Stimulated activated CD8-positive, alpha-beta memory T cell treated with anti-CD3 and anti-CD28 coated beads, Interleukin-4, amount 100 ng/mL, for 4 hours (primary cell): ENCODE measurements at places on chromosomes 1 and 21.

DNA sequence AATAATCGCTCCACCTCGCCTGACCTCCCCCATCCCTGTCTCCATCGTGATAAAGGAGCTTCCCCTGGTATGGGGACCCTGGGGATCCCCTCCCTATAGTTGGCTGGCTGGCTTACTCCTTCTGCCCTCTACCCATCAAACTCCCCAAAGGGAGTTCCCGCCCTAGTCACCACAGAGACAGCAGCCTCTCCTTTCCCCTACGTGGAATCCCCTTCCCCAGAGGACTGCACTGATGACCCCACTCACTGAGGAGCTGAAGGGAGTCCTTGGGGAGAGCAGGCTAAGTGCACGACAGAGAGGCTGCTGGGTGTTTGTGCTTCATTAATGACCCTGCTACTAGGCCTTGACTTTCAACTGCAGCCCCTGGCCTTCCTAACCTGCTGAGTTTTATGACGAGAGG lies 1.9 kb downstream of the CADM3 start:
- DNase-seq = no peak

DNA sequence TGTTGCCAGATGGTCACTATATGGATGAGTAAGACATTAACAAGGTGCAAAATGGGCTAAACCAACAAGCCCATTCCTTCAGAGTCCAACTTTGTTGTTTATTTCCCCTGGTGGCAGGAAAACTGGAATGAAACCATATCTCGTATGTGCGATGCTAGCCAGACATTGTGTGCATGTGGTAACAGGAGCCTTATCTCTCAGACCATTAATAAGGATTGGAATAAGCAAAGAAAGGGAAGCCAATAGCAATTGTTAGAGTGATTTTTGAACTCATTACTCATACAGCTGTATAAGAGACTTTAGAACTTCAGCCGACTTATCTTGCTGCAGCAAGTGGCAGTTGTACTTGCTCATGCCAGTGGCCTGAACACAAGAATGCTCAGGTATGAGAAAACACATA lies 30.0 kb upstream of the HMCN1 start:
- DNase-seq = no peak

DNA sequence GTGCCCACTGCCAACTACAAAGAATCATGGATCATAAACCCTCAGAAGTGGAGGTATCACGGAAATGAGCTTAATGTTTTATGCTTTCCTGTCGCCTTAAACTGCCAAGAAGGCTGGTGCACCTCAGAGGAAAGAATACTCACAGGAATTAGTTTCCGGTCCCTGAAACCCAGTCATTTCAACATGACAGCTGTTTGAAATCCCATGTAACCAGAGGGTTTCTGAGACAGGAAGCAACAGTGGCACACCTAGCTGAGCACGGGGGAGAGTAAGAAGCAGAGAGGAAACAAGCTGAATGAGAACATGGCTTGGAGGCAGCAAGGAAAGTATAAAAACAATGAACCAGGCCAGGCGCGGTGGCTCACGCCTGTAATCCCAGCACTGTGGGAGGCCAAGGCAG lies 3.9 kb downstream of the JAK1 start:
- DNase-seq = no peak

GRCh38 chr1:57281324-57281723 lies 142.5 kb downstream of the DAB1 start:
- no peak for DNase-seq

DNA sequence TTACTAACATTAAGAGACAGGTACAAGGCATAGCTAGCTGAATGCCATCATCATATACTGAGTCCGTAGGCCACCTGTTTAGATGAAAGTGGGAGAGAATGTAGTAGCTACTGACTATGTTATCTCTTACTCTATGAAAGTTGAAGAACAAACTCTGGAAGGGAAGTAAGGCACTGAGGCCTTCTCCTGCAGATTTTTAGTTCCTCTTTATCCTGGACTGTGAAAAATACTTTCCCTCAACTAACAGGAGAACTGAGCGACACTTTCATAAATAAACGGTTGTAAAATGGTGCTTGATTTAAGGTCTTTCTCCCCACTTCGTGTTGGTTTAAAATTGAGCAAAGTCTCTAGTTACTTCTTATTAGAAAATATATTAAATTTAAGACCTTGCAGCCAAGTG lies 101.9 kb downstream of the FNBP1L start:
- no peak for DNase-seq

- peak; percentile 35 for DNase-seq
These were observed at the start of gene KIF17 for GRCh38 chr1:20717452-20718342. TSS of gene KIF17 (minus strand) at chr1:20718007. CDS start at chr1:20717706, 301 bp downstream.

- no peak for DNase-seq
These were observed 233.1 kb upstream of the CSF3R start for GRCh38 chr1:36715797-36716196.

DNA sequence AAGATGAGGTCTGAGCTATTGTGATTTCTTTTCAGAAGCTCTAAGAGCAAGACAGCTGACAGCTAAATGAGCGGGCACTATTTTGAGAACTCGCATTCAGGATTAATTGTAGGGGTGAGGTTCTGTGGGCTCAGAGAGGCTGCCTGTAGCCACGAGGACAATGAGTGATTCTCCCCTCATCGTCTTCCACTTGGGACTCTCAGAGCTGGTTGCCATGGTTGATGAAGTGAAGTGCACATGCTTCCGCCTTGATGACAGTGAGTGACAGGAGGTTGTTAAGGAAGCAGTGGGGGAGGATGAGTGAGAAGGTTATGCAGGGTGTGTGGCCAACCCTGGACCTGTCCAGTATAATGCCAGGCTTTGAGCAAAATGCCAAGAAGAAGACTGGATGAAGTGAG lies 341.7 kb downstream of the PCP4 start:
- DNase-seq = no peak

GRCh38 chr1:155979597-155980343 lies 1.4 kb upstream of the ARHGEF2 start:
- no peak for DNase-seq

DNA sequence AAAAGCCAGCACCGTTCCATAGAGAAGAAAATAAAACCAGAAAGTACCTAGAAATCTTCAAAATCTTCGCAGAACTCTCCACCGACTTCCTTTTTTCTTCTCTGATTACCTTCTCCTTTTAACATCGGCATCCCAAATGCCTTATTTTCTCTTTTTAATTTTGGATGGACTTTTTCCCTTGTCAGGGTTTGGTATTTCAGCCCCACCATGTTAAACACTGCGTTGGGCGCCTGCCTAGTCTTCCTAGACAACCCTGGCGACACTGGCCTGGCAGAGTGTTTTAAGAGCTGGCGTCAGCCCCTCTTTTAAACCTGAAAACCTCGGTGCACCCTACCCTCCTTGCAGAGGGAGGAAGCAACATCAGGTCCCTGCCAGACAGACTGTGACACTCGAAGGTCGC lies 66.0 kb upstream of the EFHD2 start:
- DNase-seq = no peak

DNA sequence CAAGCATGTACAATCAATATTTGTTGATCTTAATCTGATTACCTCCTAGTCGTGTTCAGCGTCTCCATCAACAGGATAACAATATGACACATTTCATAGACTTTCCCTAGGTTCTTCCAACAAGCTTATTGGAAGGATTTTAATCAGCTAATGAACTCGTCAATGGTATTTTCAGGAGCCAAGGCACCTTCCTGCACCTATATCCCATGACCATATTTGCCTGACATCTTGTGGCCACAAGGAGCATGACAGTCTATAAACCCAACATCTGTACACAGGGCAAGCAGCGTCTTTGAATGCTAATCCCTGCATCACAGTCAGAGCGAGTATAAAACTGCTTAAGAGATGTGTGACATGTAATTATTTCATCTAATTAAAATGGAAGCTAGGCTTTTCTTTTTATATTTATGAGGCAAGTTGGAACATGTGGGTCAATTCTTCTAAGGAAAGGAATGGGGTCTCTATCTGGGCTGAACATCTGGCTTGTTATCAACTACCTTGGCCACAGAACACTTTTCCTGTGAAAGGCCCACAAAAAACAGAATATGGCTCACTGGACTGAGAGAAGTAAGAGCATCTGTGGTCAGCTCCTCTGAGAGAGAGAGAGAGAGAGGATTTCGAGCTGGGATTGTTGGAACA lies 388.8 kb downstream of the NTNG1 start:
- no peak for DNase-seq

DNA sequence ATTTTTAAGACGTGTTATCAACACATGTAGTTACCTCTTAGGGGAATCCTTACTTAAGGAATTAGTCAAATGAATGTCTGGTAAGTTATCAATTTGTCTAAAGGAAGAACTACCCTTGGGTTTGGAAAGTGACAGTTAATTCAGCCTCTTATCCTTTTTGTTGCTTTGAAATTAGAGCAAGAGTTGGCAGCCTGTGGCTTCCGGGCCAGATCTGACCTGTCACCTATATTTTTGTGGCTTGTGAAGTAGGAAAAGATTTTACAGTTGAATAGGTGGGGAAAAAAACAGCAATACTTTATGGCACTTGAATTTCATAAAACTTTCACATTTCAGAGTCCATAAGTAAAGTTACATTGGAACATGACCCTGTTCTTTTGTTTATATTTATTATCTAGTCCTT lies 5.5 kb downstream of the MRPS6 start:
- no peak for DNase-seq

GRCh38 chr1:203295796-203296195 lies 9.5 kb upstream of the BTG2 start:
- DNase-seq = no peak

GRCh38 chr1:172673761-172674160 lies 14.9 kb downstream of the FASLG start:
- DNase-seq = no peak

DNA sequence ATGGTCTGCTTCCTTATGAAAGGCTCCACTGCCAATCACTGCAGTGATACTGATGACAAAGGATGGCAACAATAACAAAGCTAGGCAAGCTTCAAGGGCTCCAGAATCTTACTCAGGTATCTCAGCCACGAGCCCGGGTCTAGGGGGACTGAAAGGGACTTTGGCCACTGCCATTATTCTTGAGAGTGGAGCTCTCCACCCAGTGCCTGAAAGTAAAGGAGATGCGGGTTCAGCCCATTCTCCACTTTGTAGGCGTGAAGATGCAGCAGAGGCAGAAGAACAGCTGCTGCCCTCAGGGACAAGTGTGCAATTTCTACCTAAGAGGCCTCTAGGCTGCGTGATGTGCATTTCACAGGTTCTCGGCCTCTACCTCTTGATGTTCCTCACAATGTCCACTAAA lies 31.4 kb upstream of the SLAMF9 start:
- DNase-seq = no peak

- DNase-seq = no peak
These were observed 37.3 kb upstream of the IL10 start for GRCh38 chr1:206809504-206810084.

DNA sequence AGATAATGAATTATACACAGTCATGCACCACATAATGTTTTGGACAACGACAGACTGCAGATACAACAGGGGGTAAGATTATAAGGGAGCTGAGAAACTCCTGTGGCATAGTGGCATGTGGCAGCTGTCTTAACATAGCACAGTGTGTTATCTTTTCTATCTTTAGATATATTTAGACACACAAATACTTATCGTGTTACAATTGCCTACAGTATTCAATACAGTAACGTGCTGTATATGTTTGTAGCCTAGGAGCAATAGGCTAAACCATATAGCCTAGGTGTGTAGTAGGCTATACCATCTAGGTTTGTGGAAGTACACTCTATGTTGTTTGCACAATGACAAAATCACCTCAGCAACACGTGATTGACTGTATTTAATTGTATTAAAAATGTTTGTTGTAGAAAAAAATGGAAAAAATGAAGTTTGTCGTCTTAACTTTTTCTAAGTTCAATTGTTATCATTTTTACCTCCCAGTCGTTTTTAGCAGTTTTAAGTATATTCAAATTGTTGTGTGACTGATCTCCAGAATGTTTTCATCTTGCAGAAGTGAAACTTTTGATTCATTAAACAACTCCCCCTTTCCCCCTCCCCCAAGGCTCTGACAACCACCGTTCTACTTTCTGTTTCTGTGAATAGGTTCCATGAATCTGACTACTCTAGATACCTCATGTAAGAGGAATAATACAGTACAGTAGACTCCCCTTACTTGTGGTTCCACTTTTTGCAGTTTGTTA lies 351.0 kb upstream of the B3GALT2 start:
- no peak for DNase-seq

DNA sequence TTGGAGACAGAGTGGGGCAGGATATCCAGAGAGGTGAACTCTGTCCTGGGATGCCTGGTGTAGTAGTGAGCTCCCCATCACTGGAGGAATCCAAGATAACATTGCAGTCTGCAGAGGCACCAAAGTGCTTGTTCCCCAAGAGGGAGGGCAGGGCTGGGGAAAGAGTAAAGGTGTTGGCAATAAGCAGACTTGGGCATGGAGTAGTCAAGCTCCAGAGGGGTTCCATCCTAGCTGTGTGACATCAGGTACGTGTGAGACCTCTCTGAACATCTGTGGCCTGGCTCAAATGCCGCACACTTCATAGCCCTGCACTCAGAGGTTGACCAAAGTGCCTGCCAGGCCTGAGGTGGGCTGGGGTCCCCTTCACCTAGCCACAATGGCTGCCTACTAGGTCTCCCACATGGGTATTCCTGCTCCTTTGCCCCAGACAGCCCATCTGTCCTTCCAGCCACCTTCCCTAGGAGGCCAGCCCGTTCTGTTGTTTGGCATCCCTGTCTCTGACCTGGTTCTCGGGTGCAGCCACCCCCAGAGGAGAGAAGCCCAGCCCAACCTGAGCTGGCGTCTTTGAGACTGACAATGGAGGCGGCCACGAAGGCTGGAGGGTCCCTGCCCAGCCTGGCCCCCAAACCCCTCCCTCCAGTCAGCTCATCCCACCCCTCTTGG lies 2.8 kb upstream of the ARF1 start:
- DNase-seq = no peak

GRCh38 chr1:185936641-185937040 lies 202.4 kb downstream of the HMCN1 start:
- no peak for DNase-seq

GRCh38 chr1:116429821-116430374 lies 56.9 kb downstream of the ATP1A1 start:
- no peak for DNase-seq

DNA sequence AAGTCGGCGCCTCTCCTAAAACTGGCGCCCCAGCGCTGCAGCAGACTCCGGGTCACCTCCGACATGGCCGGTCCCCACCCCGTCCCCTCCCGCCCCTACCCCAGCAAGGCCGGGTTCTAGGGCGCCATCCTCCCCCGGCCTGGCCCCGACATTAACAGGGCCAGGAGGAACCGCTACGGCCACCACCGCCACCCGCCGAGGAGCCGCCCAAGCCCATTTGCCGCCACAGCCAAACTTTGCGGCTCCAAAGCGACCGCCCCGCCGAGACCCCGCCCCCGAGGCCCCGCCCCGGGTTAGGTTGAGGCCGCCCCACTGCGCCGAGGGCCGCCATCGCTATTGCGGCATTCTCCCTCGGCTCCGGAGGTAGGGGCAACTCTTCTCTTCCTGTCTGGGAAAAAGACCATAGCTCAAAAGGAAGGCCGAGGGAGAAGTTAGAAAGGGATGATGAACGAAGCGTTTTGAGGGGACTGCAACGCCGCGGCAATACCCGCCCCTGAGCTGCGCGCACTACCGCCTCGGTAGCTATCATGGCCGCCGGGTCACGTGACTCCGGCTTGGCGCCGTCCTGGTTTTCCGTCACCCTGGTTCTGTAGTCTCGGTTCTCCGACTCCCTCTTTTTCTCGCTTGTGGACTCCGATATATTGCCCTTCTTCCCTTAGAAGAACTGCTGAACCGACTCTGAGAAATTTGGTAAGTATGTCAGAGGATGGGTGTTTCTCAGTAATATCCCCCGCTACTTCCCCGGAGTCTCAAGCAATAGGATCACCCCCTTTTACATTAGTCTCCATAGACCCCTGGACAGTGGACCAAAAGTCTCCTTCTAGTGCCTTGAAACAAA lies at the start of the genes AIDA and BROX:
AIDA (minus strand) TSS at position 239 of the 838 bp plus-strand sequence; CDS start at position 65, 174 bp downstream.
BROX (plus strand) TSS at position 312 of the 838 bp plus-strand sequence. CDS start 3,136 bp downstream, outside the sequence.
- peak; percentile 90 for DNase-seq
